Ureter (tissue), 1 donor: ENCODE measurements at places on chromosomes 7 and 10. TPM values are rescaled to one million over a fixed set of nuclear protein-coding genes. Genes with fewer than 3 reads are reported as not detected.

GRCh38 chr10:123890756-123891143, 857 bp downstream of the CPXM2 start:
- DNase-seq: no peak

DNA sequence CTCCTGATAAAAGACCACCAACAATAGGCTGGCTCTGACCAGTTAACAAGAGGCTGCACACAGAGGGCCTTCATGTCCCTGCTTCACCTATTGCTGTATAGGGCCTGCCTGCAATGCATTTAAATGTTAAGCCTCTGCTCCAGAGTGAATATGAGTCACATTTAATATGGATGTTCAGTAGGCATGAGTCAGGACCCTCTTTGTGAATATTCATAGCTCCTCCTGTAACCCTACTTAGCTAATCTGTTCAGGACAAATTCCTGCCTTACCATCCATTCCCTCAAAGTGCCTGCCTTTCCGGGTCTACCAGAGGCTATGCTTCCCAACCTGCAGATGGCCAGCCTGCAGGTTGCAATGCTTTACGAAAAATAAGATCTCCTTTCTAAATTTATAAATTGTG, 32.5 kb downstream of the ARHGAP22 start:
- no peak for DNase-seq

DNA sequence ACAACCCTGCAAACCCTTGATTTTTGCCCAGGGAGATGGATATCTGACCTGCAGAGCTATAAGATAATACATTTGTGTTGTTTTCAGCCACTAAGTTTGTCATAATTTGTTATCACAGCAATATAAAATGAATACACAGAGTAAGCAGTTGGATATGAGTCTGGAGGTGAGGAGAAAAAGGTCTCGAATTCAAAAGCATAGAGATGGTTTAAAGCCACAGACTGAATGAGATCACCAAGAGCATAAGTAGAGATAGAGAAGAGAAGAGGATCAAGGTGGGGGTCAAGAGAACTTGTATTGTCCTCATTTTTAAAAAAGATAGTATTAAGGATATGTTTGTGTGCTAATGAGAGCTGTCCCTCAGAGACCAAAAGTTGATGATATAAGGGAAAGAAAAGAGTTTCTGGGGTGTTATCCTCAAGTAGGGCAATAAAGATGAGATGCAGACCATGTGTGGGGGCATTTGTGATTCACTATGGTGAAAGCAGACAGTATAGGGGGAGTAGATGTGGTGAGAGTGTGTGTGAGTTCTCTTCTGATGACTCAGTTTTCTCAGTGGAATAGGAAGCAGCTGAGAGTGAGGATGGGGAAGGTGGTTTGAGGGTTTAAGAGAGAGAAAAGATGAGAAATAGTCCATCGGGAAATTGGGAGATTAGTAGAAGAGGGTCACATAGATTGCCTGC, 25.8 kb upstream of the PCGF5 start:
- DNase-seq: no peak

GRCh38 chr10:50909334-50910014, 24.0 kb upstream of the A1CF start:
- DNase-seq: no peak

Gene ZPBP
- 1.2 TPM for total RNA-seq

Gene ARHGEF5
- 27.3 TPM for total RNA-seq

GRCh38 chr7:18457832-18458231, 37.7 kb upstream of the HDAC9 start:
- DNase-seq: no peak
